ENCODE measurements at places on chromosomes 11 and 22.
A peak's percentile ranks its signal among the peaks of the same experiment; 100 is the strongest.

DNA sequence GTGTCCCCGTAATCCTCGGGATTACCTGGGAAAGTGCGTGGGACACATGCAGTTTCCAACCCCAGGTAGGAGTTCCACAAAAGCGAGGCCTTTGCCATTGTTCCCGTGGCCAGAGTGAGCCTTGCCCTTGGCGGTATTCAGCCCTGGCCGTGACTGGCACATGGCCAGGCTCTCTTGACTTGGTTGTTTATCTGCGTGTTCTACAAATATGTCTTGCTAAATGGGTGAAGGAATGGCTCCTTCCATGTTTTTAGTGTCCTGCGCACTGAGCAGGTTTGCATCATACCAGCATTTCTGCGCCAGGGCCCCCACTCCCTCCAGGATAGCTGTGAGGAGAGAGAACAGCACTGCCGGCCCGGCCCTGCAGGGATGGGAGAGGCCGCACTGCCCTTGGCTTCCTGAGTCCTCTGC, 20.0 kb downstream of the POLR3H start:
- no peak for DNase-seq

GRCh38 chr11:85590848-85591483, 36.2 kb downstream of the DLG2 start:
- peak; percentile 44 for DNase-seq

DNA sequence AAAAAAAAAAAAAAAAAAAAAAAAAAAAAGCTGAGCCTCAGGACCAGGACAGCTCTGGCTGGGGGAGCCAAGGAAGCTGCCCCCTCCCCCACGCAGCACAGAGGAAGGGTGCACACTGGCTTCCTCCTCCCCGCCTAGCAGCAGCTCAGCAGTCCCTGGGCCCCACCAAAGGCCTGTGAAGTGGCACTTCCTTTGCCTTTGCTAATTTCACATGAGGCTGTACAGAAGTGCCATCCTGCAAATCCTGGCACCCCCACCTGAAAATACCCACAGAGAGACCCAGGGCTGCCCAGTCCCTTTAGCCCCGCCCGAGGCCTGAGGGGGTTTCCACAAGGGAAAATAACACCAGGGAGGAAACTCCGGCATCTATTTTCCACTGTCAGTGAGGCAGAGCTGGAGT, 3.9 kb downstream of the RHOG start:
- DNase-seq, result no peak

- DNase-seq, result peak; percentile 38
These were observed 20.5 kb downstream of the UBE2L3 start for GRCh38 chr22:21587803-21588611.

DNA sequence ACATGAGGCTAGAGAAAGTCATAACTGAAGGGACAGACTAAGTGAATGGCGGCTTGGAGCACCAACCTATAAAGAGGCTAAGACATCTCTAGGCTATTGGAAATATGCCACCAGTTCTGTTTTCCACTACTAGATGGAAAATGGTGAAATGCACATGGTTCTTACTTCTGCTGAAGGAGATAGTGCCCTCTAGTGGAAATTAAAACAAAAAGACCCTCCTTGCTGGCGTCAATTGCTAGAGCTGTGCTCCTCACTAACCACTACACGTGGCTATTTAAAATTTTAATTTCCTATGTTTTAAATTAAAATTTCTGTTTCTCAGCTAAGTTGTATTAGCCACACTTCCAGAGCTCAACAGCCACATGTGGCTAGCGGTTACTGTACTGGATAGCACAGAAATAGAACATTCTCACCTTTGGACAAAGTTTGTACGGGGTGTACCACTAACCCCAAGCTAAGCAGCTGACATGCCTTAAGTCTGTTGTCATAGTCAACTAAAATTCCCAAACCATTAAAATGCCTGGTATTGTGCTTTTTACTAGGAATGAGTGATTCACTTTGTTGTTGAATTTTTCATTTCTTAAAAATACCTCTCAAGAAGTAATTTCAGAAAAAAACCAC, 34.1 kb upstream of the CALCA start:
- DNase-seq, result peak; percentile 20

DNA sequence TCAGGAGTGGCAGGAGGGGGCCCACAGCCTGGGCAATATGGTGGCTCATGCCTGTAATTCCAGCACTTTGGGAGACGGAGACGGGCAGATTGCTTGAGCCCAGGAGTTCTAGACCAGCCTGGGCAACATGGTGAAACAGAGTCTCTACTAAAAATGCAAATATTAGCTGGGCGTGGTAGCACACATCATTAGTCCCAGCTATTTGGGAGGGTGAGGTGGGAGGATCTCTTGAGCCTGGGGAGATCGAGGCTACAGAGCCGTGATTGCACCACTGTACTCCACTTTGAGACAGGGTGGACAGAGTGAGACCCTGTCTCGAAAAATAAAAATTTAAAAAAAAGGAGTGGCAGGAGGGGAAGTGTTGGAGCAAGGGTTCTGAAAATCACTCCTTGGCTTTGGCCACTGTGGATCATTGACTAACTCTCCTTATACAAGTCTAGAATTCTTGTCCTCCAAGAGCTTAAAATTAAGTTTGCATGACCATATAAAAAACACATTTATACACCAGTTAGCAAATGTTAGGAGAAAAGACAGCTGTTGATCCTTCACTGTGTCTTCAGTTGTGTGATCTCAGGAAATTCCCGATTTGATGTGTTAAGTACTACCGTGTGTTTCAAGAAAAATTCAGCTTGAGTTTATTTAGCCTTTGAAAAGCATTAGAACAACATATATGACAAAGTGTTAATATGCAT, 2.3 kb upstream of the WEE1 start:
- DNase-seq, result no peak

DNA sequence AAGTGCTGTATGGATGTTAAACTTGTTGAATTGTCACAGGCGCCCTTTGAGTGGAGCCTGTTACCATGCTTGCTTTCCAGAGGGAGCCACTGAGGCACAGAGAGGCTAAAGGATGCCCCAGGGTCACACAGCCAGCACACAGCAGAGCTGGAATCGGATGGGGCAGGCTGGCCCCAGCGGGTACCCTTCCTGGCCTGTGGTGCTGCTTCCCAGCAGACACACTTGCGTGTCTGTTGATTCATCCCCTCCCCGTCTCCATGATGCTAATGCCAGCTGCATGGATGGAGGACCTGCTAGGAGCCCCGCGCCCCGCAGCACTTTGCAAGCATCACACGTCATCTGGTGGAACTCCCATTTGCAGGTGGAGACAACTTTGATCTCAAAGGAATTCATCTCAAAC, 52.4 kb upstream of the SHISAL1 start:
- DNase-seq, result no peak

DNA sequence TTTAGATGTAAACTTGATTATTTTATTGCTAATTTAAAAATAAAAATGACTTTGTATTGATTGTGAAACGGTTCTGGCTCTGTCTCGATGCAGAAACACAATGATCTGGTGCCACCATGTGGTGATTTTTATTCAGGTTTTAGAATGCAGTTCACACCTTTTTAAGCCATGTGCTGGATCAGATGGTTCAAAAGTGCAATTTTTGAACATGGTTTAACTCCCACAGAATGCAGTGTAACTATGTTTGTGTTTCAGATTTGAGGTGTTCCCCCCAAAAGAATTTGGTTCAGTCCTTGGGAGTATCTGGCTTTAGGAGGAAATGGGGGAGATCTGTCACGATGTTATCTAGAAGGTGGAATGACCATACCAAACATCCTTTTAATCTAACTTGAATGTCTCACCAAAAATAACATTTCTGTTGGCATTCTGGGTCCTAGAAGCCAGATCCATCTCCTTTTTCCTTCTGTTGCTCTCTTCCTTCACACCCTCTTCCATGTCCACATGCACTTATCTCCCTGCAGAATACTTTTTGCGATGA, 7.9 kb downstream of the MRPL16 start:
- DNase-seq, result peak; percentile 43

- DNase-seq, result no peak
These were observed 49.4 kb upstream of the NAV2 start for GRCh38 chr11:19663206-19663605.

- no peak for DNase-seq
These were observed 24.7 kb downstream of the IL10RA start for GRCh38 chr11:118010738-118011461.

DNA sequence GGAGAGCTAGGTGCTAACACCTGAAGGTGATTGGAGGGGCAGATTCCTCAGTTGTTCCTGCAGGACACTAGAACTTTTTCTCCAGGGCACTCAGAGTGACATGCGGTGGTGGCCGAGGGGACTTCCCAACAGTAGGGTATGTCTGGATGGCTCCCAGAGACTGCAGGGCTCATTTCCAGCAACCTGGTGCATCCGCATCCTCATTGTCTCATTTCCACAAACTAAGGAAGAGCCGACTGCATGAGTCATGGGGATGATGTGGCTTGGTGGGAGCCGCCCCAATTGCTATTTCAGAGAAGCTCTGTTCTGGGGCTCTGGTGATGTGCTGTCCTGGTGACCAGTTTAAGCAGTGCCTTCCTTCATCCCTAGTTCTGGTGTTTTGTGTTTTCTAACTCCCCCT, 2.8 kb upstream of the ROBO4 start:
- peak; percentile 95 for DNase-seq

- DNase-seq, result no peak
These were observed 5.4 kb downstream of the PTPMT1 start for GRCh38 chr11:47570651-47571356.

DNA sequence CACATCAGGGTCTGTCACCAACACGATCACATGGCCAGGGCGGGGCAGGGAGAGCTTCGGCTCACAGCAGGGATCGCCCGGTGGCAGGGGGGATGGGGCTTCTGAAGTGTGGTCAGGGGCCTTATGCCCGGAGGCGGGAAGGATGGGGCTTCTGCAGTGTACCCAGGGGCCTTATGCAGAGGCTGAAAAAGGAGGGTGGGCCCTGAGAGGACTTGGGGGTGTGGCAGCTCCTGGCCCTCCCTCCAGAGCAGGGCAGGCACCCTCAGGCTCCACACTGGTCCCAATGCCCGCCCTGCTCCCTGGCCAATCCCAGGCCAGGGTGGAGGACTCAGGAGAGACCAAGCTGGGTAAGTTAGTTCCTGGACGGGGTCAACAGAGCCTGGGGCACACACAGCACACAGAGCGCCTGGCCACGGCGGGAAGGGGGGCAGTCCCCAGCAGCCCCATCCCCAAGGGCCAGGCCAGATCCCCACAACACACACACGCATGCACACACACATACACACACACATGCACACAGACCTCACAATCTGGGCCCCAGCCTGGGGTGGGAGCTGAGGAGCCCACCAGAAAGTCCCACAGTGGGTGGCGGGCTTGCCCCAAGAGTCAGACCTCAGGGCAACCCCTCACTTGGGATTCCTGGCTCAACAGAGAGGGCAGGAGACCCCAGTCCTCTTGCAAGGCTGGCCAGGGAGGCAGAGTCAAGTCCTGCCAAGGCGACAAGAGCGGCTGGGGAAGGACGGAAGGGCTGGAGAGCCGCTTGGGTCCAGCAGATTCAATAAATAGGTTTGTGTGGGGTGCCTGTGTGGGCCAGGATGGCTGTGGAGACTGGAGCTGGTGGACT, 1.1 kb upstream of the CEND1 start:
- DNase-seq, result no peak

DNA sequence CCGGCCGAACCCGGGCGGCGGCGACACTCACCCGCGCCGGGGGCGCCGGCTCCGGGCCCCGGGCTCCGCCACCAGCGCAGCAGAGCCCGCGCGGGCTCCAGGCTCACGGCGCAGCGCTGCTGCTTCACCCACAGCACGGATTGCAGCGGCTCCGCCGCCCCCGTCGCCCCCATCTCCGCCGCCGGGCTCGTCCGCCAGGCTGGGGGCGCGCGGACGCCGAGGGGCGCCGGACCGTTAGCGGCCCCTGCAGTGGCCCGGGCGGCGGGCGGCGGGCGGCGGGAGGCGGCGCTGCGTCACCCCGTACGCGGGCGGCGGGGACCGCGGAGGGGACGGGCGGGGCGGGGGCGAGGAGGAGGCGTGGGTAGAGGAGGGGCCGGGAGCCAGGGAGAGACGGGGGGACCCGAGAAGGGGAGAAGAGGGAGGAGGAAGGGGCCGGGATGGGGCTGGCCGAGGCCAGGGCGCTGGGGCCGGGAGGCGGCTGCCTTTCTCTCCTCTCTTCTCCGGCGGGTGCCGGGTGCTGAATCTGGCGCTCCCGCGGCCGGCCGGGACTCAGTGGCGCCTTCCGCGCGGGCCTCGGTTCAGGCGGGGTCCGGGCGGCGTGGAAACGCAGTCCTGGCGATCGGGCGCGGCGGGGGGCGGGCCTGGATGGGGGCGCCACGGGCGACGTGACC, at the start of gene CERK:
Gene CERK (minus strand): TSS at position 277 of the 671 bp plus-strand sequence. CDS start 104 bp downstream, at position 173.
- DNase-seq, result peak; percentile 77

DNA sequence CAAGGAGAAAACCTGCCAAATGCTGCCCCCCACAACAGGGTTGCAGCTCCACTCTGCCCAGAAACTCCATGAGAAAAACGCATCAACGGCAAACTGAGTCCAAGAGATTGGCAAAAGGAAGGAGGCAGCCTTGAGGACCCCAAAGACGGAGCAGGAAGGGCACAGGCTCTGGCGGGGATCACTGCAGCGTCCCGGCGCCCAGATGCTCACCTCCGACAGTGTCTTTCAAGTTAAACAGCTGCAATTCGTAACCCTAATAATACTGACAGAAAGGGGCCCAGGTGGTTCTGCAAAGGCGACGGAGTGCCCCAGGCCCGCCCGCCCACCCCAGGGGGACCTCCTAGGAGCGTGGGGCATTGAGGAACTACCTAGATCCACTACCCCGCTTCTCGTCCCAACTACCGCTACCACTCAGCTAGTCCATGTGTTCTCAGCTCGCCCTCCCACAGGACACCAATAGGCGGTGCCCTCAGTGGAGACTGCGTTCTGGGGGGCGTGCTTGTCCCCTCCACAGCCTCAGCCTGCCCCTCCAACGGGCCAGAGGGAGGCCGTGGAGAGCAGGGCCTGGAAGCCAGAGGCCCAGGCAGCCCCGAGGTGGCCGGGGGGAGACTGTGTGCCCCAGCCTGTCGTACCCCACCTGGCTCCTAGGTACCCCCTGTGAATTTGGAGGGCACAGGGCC, 127.4 kb downstream of the PHF21B start:
- no peak for DNase-seq

DNA sequence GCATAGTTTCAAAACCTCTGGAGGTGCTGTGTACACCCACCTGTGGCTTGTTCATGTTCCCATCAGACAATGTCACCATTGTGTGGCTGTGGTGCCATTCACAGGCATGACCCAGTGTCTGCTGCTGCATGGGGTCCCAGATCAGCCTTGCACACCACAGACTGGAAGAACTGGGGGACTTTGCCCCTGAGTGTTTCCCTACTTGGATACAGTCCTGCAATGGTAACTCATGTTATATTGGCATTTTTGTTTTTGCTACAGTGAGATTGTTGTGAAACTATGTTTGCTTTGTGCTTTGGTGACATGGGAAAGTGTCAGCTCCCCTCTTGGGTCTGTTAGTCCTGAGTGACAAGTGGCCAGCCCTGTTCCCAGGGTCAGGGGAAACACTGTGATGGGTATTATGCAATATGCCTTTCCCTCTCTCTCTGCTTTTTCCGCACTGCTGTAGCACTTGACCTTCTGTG, 108.8 kb downstream of the NAV2 start:
- DNase-seq, result no peak

- peak; percentile 29 for DNase-seq
These were observed 34.9 kb downstream of the TBC1D22A start for GRCh38 chr22:46797355-46797754.

DNA sequence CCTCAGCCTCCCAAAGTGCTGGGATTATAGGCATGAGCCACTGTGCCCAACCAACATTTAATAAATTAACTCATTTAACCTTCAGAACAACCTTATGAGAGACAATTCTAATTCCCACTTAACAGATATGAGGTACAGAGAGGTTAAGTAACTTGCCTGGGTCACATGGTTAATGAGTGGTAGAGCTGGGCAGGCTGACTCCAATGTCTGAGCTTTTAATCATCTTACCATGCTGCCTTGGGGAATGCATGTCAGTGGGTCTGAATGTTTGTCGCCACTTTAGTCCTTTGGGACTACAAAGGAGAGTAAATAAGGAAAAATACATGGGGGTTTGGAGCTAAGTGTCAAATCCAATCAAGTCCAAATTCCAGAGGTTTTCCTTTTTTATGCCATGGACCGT, 11.2 kb upstream of the PIK3C2A start:
- no peak for DNase-seq

Data from fibroblast of skin of abdomen (primary cell).